ENCODE measurements at places on chromosomes 12 and 14.

- no peak for DNase-seq
Observed at GRCh38 chr14:34711796-34712712, 2.3 kb downstream of the CFL2 start.

DNA sequence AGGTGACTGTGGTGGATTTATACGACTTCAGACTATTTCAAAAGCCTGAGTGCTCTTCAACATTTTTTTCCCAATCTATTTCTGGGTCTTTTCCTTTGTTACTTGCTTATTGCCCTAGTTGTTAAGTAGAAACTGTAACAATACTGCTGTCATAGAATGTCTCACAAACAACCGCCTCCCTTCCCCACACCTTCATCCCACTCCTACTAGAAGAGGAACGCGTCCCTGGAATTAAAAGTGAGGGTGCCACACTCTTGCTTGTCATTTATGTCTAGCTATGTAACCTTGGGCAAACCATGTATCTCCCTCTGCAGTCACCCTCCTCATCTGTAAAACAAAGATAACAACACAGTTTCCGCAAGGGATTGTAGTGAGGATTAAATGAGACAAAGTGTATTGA is 8.6 kb downstream of the BRAP start:
- DNase-seq: no peak

GRCh38 chr12:27981874-27982273 is 9.3 kb upstream of the PTHLH start:
- no peak for DNase-seq

GRCh38 chr14:103854017-103854808 is 6.8 kb upstream of the PPP1R13B start:
- no peak for DNase-seq

- no peak for DNase-seq
Observed at GRCh38 chr12:6231359-6232268, 31.4 kb downstream of the CD9 start.

- DNase-seq: no peak
Observed at GRCh38 chr12:131510431-131510830, 200.5 kb upstream of the SFSWAP start.
